ENCODE measurements at places on chromosomes 1 and 21.
A peak's percentile ranks its signal among the peaks of the same experiment; 100 is the strongest.

- DNase-seq = no peak
Observed at GRCh38 chr1:219523411-219523810, 89.5 kb downstream of the ZC3H11B start.

DNA sequence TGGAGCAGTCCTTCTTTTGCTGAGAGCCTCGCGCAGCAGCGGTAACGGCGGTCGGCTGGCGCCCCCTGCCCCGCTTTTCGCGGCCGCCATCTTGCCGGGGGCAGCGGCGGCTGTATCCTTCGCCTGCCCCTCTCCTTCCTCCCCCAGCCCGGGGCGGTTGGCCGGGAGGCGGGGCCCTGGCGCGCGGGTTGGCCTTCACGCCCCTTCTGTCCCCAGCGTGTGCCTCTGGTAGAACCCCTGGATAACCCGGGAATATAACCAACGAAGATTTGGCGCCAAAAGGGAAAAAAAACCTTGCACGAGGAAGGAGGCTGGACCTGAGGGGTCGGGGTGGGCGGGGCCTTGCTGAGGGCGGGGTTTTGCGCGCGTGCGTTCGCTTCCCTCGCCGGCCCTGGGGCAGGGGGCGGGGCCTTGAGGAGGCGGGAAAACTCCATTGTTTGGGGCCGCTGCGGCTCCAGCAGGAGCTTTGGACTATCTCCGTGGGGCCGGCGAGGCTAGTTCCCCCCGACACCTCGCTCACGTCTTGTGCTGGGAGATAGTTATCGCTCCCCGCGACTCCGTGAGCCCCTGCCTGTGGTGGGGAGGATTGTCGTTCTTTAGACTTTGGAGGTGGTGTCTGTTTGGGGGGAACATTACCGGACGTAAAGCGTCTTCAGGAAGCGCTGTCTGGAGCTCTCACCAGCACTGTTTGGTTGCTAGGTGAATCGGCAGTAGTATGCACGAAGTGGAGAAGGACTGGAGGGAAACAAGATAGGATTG, 689 bp downstream of the NASP start:
- DNase-seq = peak; percentile 93

DNA sequence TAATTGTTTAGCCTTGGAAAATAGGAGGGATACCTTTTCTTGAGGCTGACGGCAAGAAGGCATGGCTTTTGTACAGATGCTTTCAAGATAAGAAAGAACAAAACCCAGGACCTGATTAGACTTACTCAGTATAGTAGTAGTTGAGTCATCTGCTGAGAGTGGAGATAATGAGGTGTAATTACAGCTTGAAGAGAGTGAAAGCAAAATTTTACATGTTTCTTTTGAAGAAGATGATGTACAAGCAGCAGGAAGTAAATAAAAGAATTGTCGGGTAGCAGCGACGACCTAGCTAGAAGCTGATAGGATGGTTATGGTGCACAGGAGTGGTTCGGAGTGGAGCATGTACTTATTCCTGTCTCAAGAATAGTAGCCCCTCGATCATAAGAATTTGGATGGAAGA, 6.6 kb downstream of the ANGPTL1 start:
- no peak for DNase-seq

DNA sequence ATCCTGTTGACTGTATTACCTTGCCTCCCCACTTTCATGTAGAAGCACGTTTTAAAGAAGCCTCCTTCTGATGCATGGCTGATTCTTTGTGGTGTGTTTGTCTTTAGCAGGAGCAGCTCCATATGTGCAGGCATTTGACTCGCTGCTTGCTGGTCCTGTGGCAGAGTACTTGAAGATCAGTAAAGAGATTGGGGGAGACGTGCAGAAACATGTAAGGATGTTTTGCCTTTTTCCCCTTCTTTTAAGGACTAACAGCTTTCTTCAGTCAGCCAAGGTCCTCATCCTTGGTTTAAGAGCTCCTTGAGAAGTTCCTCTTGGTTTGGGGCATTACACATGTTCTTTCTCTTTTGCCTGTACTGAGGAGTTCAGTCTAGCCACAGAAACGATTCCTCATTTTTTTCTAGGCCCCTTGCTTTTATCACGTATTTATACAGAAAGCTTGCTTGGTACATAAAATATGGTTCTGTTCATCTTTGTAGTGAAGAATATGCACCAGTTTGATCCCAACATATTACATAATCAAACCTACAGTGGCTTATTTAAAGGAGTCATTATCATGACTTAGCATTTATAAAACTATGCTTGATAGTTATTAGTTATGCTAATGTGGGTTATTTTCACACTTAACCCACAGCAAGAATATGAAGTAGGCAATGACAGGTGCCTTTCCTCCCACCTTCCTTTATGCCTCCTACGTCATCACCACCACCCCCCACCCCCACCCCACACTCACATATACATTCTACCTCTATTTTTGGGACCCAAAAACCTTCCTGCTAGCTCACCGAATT, 19.6 kb downstream of the CAP1 start:
- no peak for DNase-seq

- DNase-seq = no peak
Observed at GRCh38 chr1:52672946-52673345, 25.2 kb downstream of the COA7 start.

Measured in iPS-NIHi11 (cell line).